Activated gamma-delta T cell treated with Interleukin-2 at 50 U/mL for 16 hours (primary cell): ENCODE measurements at places on chromosomes 12 and 14.

- DNase-seq = no peak
Measured at GRCh38 chr12:110256780-110257431, 24.1 kb upstream of the ATP2A2 start.

- peak; percentile 48 for DNase-seq
Measured at GRCh38 chr12:96501133-96501761, 11.9 kb downstream of the CFAP54 start.

GRCh38 chr12:18171571-18171970 is 81.6 kb upstream of the RERGL start:
- DNase-seq = no peak

GRCh38 chr12:87157791-87158190 is 871.4 kb downstream of the C12orf50 start:
- DNase-seq = no peak

GRCh38 chr14:80809663-80810062 is 131.9 kb downstream of the CEP128 start:
- no peak for DNase-seq

- no peak for DNase-seq
Measured at GRCh38 chr12:593396-594270, 69.6 kb downstream of the NINJ2 start.

GRCh38 chr14:46432516-46432915 is 219.1 kb downstream of the RPL10L start:
- no peak for DNase-seq

DNA sequence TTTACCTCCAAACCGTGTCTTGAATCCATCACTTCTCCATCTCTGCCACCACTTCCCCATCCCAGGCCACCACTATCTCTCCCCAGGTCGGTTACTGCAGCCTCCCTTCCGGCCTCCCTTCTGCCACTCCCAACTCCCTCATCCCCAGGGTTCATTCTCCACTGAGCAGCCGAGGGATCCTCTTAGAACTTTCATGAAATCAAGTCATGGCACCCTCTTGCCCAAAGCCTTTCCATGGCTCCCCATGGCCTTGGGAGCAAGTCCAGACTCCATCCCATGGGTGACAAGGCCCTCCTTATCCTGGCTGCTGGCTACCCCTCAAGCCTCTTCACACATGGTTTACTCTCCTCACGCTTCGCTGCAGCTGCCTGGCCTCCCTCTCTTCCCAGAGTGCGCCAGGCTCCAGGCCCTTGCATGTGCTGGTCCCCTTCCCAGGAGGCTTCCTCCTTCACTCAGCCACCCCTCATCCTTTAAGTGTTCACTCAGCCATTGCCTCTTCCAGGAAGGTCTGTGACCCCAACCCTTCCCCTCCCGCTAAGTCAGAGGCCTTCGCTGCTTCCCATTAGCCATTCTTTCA is 17.9 kb upstream of the SH2B3 start:
- DNase-seq = no peak

DNA sequence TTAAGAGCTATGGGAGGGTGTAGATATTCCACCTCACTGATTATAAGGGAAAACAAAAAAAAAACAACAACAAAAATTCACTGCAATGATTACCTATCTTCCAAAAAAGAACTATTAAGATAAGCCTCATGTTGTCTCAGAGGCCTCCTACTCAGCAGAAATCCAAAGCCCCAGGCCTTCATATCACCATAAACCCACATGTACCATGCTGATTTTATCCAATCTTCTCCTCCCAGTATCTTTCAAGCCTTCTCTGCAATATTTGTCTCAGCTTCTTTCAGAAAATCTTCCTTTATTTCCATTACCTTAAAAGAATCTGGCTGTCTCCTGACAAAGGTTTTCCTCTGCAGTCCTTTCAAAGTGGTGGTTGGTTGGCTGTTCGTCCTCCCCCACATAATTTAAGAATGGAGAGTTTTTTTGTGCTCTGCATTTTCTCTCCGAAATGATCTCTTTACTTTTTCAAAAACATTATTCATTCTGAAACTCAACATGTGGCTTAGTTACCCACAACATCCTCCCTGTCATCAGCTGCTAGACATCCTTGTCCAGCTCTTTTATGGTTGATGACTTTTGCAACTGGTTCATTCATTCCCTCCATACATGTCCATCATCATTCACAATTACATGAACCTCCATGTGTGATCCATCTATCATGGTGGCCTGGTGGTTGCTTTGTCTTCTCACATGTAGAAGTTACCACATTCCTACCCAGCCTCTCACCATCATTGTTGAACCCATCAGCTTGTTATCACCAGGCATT is 2.9 kb upstream of the EPYC start:
- DNase-seq = no peak

- DNase-seq = no peak
Measured at GRCh38 chr12:105569886-105570285, 239.4 kb downstream of the C12orf75 start.

DNA sequence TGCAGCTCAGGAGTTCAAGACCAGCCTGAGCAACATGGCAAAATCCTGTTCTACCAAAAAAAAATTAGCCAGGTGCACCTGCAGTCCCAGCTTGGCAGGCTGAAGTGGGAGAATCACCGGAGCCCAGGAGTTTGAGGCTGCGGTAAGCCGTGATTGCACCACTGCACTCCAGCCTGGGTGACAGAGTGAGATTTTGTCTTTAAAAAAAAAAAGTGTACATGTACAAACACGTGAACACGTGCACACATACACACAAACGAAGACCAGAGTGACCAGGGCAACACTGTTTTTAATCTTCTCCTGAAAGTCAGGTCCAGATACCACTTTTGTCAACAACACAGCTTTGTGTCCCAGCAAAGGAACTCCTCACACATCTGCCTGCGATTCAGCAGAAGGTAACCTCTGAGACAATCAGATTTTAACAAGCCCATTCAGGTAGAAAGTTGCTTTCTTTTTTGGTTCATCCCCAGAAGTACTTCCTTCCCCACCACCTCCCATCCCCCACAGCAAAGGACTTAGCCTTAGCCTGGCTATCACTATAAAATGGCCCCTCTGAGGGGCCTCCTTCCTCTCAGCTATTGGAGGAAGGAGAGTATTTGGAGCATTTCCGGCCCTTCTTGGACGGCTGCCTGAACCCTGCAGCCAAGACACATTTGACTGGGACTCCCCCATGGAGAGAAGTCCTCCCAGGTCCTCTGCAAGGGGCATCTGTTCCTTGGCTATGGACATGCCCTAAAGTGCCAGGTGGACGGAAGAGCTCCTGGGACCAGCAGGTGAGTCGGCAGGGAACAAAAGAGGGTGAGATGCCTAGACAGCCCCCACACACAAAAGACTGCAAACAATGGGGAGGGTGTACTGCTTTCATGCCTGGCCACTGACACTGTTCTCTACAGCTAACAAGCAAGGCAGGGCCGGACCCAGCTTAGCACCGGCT is 9.8 kb downstream of the CTDSP2 start:
- peak; percentile 28 for DNase-seq

GRCh38 chr12:108821407-108822397 is 35.7 kb downstream of the SSH1 start:
- no peak for DNase-seq

GRCh38 chr14:101349108-101349507 is 212.2 kb upstream of the DIO3 start:
- no peak for DNase-seq

DNA sequence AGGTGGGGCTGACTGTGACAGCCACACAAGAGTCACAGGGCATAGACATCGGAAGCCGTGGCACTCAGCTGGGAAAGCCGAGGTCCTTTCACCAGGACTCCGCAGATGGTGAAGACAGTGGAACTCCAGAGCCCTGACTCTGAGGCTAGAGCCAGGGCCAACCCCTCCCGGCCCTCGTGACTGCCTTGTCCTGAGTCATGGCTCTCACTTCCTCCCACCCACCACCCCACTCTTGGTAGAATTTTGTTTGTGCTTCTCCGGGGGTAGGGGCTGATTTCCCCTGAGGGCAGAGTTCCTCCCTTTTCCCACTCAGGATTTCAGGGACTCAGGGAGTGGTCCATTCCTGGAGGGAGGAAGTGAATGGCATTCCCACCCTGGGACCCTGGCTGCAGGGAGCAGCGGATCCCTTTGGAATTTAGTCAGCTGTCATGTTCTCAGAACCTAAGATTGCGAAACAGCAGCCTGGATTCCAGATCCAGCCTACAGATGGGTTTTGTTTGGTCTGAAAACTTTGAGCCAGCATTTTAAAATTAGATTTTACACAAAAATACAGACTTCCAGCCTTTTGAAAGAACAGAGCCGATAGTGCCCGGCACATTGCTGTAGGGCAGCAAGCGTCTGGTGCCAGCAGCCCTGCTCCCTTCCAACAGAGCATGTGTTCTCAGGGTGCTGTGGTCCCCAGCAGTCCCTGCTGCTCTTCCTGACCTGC is 50.7 kb downstream of the TPCN1 start:
- DNase-seq = no peak

- no peak for DNase-seq
Measured at GRCh38 chr12:126196263-126196662, 1131.0 kb downstream of the AACS start.

DNA sequence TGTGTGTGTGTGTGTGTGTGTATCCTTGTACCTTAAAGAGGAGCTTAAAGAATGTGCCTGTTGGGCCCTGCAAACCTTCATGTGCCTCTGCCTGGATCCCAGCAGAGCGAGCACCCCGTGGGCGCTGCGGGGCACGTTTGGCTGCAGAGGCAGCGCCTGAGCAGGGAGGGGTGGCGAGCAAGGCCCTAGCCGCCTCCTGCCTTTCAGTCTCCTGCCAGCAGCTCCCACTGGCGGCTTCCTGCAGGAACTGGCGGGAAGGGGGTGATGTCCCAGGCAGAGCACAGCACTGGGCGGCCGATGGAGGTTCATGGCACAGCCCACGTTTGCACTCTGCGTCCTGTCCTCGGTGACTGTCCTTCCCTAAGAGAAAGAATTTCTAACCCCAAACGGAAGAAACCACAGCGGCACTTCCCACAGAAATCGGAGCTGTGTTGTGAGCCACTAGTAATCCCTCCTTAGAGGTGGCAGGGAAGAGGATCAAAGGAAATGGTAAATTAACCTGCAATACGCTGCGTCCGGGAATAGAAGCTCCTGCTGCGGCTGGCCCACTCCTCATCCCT is 19.8 kb downstream of the ZBTB42 start:
- no peak for DNase-seq

- no peak for DNase-seq
Measured at GRCh38 chr12:67426067-67426466, 156.9 kb downstream of the CAND1 start.

GRCh38 chr12:85920324-85920947 is 46.3 kb downstream of the NTS start:
- DNase-seq = no peak

DNA sequence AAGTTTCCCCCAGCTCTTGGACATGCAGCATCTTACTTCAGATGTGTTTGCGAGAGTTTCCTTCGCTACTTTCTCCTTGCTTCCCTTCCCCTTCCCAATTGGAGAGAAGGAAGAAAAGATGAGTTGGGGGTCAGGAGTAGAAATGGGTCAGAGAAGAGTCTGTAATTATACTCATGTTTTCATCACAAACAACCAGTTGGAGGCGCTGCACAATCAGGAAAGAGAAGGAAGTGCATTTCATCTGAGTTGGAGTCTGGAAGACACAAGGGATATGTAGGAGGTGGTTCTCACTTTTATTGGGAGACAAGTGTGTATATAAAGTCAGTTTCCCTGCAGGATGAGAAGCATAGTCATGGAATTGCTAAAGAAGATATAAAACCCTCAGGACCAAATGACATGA is 31.3 kb upstream of the VSX2 start:
- DNase-seq = no peak

- DNase-seq = no peak
Measured at GRCh38 chr12:6181166-6181565, 19.0 kb upstream of the CD9 start.

GRCh38 chr12:2482938-2483660 is 311.7 kb upstream of the FKBP4 start:
- no peak for DNase-seq
